ENCODE measurements at places on chromosomes 3 and 15.

GRCh38 chr15:74716651-74717050, 8.7 kb downstream of the CYP1A1 start:
- DNase-seq, result no peak

GRCh38 chr3:72584262-72584661, 264.0 kb downstream of the SHQ1 start:
- no peak for DNase-seq

DNA sequence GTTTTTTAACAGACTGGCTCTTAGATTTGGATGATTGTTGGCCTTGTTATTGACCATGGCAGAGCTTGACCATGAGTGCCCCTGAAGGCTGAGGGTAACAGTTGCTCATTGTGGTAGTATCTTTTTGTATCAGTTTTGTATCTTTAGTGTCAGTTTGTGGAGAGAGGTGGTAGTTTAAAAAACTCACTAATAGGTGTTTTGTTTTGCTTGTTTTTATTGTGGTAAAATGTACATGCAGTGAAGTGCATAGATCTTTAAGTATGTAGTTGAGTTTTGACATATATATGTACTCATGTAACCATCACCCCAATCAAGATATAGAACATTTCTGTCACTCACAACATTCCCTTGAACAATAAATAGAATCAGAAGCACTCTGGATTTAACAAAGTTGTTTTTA, 9.8 kb downstream of the GMPS start:
- no peak for DNase-seq

DNA sequence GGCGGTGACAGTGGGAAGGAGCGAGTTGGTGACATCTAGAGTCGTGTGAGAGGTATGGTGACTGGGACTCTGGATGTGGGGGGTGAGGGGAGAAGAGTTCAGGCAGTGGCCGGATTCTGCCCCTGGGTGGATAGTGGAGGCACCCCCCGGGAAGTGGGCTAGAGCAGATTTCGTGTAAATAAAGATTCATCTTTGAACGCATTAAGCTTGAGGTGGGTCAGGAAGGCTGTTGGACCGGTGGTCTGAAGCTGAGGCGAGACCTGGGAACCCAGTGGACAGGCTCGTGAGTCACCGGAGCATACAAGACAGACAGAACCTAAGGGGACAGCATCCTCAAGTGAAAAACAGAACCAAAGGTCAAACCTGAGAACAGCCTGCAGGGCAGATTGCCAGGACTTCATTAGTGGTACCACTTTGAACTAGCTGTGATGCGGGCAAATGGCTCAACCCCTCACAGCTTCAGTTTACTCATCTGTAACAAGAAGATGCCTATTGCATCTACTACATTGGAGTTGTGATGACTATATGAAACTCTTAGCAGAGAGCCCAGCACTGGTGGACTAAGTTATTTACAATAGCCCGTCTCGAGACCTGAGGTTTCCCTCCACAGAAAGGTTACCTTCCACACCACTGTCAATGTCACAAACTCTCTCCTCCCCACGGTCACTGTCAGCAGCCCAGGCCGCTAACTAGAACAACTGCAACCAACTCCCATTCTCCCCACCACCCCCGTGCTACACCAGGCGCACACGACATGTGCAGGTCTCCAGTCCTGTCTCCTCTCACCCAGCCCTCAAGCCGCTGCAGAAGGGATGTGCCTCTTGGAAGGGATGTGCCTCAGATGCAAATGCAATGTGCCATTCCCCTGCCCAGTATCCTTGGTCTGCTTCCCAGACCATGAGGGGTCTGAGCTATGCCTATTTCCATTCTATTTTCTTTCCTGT, 901 bp upstream of the CLN6 start:
- no peak for DNase-seq

- DNase-seq, result no peak
These were observed 133.6 kb upstream of the MRPL3 start for GRCh38 chr3:131636266-131636775.

DNA sequence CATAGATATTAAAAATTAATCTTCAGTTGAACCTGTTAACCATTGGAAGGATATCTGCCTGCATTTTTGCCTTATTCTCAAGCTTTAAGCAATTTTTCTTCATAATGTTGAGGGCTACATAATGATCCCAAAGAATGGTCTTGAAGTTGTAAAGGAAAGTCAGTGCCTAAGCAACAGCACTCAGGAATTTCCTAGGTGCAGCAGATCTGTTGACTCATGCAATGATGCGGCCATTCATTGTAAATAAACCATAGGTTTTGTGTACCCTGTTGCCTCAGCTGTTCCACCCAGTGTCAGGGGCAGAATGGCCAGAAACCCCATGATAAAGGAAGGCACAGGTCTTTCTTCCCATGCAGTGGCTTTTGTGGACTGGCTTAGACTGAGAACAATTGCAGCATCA, 78.4 kb upstream of the TRIM42 start:
- DNase-seq, result no peak

- DNase-seq, result no peak
These were observed 38.9 kb upstream of the TCF12 start for GRCh38 chr15:56879502-56879901.

GRCh38 chr15:57948351-57949289, 116.9 kb downstream of the ALDH1A2 start:
- no peak for DNase-seq

GRCh38 chr3:58627941-58628340, 38.6 kb downstream of the FAM3D start:
- DNase-seq, result no peak

- DNase-seq, result no peak
These were observed 193.7 kb downstream of the TCF12 start for GRCh38 chr15:57112178-57112577.

GRCh38 chr3:71758091-71758490, 4.4 kb downstream of the GPR27 start:
- DNase-seq, result no peak

DNA sequence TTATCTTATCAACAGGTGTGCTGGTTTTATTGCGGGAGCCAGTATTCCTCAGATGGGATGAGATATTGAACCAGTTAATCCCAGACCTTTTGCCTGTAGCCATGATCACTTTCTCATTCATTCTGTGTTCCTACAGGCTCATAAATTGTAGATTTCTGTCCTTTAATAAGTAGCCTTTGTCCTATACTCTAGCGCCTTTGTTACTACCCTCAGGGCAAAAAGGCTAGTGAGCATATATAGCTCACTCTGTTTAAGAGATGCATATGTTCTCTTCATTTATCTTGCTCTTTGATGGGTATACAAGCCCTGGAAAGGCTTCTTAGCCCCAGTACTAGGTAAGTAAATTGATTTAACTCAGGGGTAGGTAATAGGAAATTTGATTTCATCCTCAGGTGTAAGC, 95.1 kb downstream of the OXSM start:
- DNase-seq, result no peak
